ENCODE measurements at places on chromosomes 1 and 21.

GRCh38 chr1:180210008-180210620, 19.9 kb upstream of the LHX4 start:
- DNase-seq = no peak

GRCh38 chr1:224559981-224560728, 56.0 kb upstream of the CNIH3 start:
- no peak for DNase-seq

GRCh38 chr1:161052899-161053298, 7.1 kb upstream of the USF1 start:
- DNase-seq = no peak

DNA sequence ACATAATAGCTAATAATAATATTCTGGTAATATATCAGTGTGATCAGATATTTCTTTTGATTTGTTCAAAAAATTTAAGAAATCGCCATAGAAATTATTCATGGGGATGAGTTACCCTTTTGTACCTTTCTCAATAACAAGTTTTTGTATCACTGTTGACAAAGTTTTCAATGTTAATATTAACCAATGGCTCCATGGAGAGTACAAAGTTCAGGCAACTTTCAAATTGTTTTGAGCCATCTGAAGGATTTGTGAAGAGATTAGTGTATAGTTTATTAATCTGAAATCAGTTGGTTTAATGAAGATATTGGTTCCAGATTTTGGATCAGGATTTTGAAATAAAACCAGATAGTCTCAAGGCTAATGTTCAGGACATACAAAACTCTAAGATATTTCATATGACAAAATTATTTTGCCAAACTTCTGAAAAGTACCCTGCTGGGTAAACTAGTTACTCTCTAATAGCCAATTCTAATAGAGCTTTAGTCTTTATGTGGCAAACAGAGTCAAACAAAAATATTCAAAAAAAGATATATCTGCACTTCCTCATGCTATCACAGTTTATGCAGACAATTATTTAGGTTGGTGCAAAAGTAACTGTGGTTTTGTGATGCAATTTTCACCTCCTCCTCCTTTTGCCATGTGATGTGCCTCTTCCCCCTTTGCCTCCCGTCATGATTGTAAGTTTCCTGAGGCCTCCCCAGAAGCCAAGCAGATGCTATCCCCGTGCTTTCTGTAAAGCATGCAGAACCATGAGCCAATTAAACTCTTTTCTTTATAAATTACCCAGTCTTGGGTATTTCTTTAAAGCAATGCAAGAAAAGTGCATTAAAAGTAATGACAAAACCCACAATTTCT, 1105.0 kb downstream of the PLA2G4A start:
- no peak for DNase-seq

- no peak for DNase-seq
Measured at GRCh38 chr1:27772036-27772931, 735 bp upstream of the STX12 start.

GRCh38 chr1:14607295-14607694, 8.8 kb downstream of the KAZN start:
- no peak for DNase-seq

DNA sequence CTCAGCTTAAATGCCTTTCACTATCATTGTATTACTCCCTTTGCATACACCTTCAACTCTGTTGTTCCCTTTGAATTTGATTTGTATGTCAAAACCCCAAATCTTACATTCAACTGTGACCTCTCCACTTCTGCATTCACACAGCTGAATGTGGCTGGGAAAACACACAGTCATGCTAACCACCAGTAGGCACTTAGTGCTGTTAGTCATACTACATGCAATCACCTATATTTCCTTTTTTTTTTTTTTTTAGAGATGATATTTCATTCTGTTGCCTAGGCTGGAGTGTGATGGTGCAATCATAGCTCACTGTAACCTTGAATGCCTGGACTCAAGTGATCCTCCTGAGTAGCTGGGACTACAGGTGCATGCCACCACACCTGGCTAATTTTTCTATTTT, 16.2 kb downstream of the BTBD8 start:
- peak; percentile 12 for DNase-seq

All from activated CD4-positive, alpha-beta T cell treated with anti-CD3 and anti-CD28 coated beads, Interleukin-2, amount 50 U/mL, for 16 hours (primary cell).